Stimulated activated CD8-positive, alpha-beta memory T cell treated with anti-CD3 and anti-CD28 coated beads, Interleukin-15, amount 100 ng/mL, for 1 hour (primary cell): ENCODE measurements at places on chromosomes 3 and 15.

DNA sequence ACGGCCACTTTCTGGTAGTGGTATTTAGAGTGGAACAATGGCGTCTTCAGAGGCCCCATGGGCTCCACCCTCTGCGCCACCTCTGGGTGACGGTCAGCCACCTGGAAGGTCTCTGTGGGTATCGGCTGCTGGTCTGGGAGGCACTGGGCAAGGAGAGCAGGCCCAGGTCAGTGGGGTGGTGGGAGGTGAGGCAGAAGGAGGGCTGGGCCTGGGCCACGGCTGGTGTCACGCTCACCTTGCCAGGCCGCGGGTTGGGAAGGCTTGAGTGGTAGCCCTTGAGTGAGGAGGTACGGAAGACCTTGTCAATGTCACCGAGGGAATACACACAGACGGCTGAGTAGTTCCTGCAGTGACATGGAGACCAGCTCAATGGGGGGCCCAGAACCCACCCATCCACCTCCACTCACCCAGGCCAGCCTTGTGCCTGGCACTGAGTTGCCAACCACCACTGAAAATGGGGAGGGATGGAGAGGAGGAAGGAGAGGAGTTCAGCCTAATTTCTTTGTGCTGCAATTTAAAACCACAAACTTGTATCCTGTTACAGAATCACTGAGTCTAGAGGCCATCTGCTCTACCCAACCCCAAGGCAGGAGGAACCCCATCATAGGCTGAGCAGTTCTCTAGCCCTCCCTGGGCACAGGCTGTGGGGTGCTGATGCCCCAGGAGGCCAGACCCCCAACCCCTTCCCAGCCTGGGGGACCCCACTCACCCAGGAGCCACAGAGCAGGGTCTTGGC lies 19.0 kb downstream of the SEMA7A start:
- no peak for DNase-seq

DNA sequence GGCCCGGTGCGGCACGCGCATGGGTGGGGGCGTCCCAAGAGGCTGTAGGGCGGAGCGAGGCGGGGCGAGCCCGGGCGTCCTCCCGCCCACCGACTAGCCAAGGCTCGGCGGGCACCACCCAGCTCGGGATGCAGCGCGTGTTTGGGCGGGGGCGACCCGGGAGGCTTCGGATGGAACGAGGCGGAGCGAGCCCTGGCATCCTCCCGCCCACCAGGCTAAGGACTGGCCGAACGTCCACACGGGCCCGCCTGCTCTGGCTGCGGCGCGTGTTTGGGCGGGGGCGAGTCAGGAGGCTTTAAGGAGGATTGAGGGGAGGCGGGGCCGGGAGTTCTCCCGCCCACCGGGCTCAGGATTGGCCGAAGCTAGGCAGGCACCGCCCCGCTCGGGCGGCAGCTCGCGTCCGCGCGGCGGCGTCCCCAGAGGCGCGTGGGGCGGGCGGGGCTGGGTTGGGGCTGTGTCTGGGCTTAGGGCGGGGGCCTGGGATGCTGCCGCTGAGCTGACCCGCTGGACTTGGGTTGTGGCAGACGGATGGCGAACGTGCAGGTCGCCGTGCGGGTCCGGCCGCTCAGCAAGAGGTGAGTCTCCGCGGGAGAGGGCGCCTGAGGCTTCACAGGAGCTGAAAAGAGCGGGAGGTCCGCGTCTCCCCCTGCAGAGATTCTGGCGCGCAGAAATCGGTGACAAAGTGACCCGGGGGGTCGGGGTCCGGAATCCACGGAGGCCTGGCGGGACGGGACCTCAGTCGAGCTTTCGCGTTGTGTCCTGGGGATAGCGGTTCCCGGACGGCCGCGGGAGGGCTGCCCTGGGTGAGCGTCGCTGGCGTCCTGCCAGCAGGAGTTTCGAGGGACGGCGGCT lies at the start of gene STARD9:
Gene STARD9, plus strand, starts transcription at position 419 of the 852 bp plus-strand sequence. Its CDS starts 110 bp downstream, at position 529.
- DNase-seq, result peak; percentile 86

GRCh38 chr15:76285241-76285825 lies 25.9 kb downstream of the ETFA start:
- no peak for DNase-seq

- DNase-seq, result no peak
These were observed 105.3 kb downstream of the CD47 start for GRCh38 chr3:107985496-107985895.

DNA sequence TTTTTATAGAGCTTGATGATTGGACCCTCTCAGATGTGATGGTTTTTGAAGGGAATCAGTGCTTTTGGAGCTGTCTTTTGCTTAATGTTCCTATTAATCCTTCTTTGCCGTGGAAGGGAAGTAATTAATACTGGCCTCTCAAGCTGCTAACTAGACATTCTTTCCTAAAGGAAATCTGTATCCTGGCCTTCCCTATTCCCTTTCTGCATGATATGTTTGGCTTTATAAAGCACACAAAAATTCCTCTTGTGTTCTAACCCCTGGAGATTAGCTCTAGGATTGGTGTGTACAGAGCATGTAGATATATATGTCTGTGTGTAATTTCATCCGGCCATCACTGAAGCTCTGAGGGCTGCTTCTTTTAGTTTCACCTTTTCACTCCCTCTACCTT lies 6.9 kb downstream of the ATXN7 start:
- DNase-seq, result no peak

DNA sequence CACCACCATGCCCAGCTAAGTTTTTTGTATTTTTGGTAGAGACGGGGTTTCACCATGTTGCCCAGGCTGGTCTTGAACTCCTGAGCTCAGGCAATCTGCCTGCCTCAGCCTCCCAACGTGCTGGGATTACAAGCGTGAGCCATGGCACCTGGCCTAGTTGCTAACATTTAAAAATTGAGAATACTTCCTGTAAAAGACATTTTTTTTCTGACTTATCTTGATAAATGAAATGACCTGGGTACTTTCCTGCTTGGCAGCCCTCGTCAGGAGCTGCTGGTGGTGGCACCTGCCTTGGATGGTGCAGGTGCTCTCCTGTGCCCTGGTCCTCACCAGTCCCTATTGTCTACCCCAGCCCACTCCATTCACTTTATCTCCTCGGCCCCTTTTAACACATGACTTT lies 66.8 kb upstream of the FOXP1 start:
- no peak for DNase-seq

DNA sequence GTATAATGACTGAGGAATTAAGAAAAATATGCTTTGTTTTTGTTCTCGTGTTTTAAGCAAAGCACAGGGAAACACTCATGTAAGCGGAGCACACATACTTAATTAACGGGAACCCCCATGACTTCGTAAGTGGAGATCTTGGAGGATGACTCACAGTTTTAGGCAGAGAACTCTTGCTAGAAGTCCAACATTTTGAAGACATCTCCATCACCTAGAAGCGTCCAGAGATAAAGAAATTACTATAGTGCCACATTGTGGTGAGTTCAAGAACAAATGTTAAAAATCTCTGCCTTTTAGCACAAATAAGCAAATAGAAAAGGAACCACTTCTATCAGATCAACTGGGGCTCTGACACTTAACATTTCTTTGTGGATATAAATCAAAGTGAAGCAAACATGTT lies 194.1 kb upstream of the ARHGEF26 start:
- no peak for DNase-seq

DNA sequence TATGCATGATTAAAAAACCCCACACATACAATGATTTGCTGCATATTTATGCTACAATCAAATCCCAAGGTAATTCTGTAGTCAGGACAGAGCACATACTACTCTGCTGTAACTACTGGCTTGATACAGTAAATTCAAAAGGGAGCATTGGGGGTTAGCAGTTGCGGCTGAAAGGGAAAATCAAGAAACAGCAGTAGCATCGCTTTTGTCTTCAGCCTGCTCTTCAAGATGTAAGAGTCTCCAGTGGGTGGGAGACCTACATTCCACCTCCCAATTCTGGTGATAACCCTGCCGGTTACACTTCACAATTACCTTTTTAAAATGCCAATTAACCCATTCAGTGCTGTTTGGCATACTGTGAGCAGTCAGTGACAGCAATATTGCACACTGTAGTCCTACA lies 259.4 kb downstream of the NR2F2 start:
- no peak for DNase-seq

- DNase-seq, result no peak
These were observed 75.5 kb downstream of the ADAMTS9 start for GRCh38 chr3:64612082-64612860.

GRCh38 chr15:31480356-31481025 lies 153.9 kb downstream of the KLF13 start:
- no peak for DNase-seq

DNA sequence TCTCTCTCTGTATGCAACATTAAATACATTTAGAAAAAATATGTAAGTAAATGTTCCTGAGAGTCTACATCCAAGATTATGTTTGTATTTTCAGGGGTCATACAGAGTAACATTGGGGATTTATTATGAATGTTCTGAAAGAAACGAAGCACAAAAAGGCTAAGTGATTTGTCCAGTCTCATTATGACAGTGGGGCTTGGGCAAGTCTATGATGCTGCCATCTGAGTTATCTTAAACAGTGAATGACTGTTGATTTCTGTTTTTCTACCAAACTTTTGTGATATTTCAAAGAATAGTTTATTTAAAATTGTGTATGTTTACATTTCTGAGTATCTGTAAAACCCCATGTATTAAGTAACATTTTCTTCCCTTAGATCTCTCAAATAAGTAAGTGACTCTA lies 481.2 kb upstream of the ZNF717 start:
- no peak for DNase-seq

GRCh38 chr15:68599153-68599545 lies 20.4 kb downstream of the CORO2B start:
- no peak for DNase-seq

GRCh38 chr3:18747383-18747782 lies 322.2 kb upstream of the SATB1 start:
- DNase-seq, result no peak

DNA sequence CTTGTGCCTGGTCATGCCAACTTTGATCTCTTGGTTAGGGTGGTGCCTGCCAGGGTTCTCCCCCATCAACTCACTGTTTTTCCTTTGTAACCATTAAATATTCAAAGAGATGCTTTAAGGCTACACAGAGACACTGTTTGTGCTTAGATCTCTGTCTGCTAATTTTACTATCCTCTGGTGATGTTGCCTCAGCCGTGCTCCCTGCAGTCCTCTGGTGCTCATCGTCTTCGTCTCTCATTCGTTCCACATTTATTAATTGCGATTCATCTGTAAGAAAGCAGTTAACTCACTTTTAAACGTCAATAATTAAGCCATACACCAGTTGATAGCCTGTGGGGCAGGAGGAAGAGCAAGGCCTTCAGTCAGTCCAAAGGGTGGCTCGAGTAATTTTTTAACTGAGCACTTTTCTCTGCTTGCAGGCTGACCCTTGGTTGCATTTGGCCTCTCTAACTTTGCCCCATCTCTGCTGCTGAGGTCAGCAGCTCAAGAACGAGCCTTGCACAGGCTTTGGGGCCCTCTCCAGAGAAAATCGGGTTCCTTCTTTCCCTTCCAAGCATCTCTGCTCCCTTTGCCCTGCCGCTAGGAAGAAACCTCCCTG lies 62.9 kb downstream of the KLF15 start:
- DNase-seq, result no peak

DNA sequence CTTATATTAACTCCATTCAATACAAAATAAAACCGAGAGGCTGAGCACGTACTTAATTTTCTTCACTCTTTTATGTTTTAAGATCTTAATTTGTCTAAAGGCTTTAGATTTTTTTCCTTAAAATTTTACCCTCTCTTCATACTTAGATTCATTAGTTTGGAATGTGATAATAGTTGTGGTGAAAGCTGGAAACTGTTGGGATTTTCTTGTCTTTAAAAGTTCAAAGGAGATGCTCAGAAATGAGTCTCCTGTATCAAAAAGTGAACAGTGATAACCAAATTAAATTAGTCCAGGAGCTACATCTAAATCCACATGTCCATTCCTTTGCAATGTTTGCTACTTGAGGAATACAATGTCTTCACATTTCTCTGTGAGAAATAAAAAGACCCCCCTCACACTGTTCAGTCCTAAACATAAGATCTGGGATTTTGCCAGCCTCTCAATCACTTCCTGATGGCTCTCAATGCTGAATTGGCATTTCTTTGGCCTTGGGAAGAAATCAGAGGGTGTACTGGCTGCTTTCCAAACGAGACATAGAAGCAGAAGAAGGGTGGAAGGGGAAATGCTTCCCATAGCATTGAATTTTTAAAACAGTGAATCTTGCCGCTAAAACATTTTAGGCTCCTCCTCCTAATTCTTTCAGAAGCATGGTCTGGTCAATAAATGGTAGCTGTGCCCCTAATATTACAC lies 245.0 kb downstream of the SHOX2 start:
- no peak for DNase-seq

- DNase-seq, result no peak
These were observed 894.9 kb downstream of the DIPK2A start for GRCh38 chr3:144866476-144866875.

GRCh38 chr3:64121750-64122311 lies 98.5 kb upstream of the PSMD6 start:
- no peak for DNase-seq

DNA sequence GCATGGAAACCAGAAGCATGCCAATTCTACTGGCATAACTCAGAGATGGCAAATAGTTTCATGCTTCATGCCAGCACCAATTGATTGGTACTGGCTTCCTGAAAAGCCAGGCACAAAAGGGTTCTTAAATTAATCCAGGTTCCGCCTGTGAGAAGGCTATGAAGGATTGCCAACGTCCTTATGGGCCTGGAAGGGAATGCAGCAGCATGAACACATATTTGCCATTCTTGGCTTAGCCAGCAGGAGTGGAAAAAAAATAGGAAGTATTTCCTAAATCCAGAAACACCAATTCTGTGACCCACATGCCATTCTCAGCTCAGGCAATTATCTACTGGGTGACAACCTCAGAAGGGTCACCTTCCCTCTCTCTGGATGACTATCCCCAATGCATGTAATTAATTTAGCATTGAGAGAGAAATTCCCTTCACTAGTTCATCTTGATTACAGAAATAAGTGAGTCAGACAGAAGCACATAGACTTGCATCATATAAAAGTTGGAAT lies 36.0 kb downstream of the ADAMTS9 start:
- no peak for DNase-seq

DNA sequence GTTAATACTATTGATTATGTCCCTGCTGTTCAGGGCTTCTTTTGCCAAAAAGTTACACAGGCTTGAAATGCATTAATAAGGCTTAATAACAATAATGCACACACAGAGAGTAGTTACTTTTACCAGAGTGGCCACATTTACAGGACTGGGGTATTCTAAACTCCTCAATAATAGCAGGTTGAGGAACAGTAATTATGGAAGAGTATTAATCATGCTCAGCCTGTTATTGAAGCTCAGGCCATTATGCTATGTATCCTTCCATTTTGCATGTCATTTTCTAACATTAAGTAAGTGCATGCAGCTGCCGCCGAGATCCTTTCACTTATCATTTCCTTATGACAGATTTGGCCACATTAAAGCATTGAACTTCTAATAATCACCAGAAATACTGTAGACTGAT lies 5.7 kb downstream of the ARRDC4 start:
- no peak for DNase-seq
